ENCODE measurements at places on chromosomes 11 and 22.

DNA sequence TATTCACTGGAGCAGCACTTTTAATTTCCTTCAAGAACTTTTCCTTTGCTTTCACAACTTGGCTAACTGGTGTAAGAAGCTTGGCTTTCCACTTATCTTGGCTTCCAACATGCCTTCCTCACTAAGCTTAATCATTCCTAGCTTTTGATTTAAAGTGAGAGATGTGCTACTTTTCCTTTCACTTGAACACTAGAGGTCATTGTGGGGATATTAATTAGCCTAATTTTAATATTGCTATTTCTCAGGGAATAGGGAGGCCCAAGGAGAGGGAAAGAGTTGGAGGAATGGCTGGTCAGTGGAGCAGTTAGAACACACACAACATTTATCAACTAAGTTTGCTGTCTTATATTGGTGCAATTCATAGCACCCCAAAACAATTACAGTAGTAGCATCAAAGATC lies 24.6 kb upstream of the CCDC90B start:
- no peak for DNase-seq

- DNase-seq = no peak
Measured at GRCh38 chr22:21778705-21779363, 43.2 kb upstream of the YPEL1 start.

DNA sequence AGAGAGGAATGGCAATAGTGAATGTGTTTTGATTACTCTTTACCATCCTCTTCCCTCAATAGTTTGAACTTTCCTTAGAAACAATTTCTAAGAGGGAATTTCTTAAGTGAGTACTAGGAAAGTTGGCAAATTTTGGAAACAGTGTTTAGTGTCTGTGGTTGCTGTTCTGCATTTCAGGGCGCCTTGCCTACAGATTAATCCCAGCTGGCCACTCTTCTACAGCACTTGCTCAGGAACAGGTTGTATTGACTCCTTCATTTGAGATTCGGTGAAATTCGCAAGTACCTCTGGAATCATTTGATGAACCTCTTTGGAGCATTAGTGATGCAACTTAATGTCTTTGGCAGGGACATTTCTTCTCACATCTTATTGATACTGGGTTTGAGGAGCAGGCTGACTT lies 28.3 kb downstream of the JAM3 start:
- no peak for DNase-seq

- no peak for DNase-seq
Measured at GRCh38 chr11:19933132-19933735, 220.6 kb downstream of the NAV2 start.

DNA sequence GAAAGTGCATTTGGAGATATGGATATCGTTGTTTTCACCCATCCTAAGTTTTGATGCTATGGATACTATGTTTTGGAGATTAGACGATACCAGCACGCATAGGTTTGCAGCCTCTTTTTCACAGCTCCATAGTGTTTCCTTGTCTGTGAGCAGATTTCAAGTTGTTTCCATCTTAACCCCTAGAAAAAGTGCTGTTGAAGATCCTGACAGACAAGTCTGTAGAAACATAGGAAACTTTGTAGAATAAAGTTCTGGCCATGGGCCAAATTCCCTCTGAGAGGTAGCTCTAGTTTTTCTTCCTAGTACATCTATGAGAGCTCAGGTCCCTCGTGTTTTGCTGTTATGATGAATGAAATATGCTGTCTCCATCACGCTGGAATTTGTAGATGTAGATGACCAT lies 32.4 kb downstream of the ST3GAL4 start:
- no peak for DNase-seq

DNA sequence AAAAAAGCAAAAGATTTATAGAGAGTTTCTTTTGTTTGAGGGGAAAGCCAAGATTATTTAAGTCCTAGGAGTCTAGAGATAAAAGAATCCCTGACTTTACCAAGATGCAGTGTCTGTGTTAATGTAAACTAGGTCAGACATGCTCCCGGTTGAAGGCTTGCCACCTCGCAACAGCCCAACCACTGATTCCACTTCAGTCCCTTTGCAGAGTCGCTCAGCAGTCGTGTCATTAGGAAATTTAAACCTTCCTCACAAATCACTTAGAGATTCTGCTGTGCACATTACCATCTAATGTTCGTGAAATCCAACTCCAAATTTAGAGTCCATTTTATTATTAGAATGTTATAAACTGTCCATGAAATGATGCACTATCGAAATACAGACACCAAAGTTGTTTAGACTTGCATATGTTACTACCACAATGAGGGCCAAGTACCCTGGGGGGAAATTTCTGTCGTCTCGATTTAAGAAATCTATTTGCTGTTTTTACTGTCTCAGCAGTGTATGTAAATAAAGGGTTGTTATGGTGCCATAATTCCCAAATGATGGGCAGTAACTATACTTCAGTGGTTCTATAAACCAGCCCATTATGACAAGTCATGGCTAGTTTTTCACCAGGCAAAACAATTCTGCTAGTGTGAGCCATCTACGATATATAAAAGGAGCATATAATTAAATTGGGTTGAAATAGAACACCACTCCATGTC lies 101.4 kb upstream of the MTNR1B start:
- no peak for DNase-seq
